ENCODE measurements at places on chromosomes 7 and 10.

DNA sequence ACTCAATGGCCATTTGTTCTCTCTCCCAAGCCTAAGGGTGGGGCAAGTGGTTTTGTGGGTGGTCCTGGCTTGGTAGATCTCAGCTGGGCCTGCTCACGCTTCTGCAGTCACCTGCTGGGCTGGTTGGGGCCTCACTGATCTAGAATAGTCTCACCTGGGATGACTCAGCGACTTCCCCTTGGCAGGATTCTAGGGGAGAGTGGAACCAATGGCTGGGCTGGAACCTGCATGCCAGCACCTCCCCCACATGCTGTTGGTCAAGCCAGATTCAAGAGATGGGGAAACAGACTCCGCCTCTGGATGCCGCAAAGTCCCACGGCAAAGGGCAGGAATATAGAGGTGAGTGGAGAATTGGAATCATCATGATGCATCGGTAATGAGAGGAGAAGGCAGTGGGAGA, 292.9 kb upstream of the NPVF start:
- no peak for DNase-seq

DNA sequence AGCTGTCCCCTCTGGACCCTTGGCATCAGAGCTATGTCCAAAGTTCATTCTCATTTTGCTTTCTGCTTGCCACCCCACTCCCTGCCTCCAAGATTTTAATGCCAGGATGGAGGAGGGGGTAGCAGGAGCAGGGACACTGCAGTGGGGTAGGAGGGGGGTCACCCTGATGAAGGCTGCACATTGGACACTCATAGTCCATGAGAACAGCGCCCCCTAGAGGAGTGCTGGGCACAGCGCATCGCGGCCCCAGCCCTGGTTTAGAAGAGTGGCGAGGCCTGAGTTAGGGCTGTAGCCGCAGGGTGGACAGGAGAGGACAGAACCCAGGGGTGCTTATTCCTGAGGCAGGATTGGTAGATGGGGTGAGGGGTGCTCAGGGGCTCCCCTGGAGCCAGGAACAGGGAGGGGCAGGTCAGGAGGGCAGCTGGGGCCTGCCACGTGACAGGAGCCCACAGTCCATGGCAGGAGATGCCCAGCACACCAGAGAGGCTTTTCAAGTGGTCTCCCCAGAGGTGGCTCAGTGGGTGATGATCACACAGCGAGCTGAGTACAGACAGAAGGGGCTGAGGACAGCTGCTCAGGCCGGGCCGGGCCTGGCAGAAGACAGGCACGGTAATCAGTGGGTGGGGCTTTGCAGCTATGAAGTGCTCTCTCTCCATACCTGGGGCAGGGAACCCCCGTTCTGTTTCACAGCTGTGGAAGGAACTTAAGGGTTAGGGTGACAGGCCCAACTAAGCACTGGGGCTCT, 71.4 kb downstream of the NEURL1 start:
- DNase-seq = no peak

DNA sequence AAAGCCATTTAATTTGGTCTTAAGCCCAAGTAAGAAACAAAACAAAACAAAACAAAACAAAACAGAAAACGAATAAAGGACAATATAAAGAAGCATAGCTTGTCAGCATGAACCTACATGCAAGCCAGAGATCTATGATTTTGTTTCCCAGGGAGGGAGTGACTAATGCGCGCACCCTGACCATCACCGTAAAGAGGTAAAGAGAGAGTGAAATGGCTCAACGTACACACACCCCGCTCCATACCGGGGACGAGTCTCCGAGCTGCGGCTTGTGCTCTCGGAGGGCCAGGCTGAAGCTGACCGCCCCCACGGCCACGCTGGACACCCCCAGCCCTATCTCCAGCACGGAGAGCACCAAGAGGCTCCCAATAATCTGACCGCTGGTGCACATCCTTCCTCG, 1.1 kb downstream of the TMEM196 start:
- DNase-seq = no peak

GRCh38 chr7:157193274-157193673, 54.5 kb downstream of the UBE3C start:
- no peak for DNase-seq

DNA sequence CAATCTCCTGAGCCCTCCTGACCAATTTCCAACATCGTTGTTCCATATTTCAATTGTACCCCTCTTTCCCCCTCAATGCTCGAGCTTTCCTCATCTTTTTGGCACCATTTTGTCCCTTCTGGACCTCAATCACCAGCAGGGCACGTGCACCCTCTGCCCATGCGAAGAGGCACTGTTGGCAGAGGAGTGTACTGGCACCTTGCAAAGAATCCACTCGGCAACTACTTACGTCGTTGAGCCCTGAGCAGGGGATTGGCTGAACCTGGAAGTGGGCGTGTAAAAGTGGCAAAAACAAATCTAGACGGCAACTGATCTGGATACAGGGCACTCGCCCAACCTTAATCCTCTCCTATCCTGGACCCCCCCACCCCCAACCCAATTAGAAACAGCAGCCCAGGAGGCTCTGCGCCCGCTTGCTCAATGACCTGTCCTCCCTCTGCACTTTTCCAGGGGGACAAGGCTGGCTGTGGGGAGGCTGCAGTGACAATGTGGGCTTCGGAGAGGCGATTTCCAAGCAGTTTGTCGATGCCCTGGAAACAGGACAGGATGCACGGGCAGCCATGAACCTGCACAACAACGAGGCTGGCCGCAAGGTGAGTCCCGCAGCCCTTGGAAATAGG, 18.8 kb downstream of the WNT8B start:
- DNase-seq = peak; percentile 89

DNA sequence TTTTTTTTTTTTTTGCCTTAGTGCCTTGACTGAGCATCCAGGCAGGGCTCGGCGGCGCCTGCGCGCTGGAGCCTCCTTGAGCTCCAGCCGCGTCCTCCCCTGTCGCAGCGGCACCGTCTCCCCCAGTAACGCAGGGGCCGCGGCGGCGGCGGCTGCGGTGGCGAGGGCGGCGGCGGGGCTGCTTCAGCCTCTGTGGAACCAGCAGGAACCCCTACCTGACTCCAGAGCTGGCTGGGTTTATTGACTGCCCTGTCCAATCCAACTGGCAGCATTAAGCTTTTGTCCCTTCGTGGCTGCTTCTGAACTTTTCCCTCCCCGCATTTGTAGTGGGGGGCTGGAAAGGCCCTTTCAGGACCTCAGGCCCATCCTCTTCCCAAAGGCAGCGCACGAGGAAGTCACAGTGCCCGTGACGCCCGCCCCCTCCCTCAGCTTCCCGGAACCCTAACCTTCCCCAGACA, at the start of gene GPR85:
GPR85 (minus strand) TSS at position 397 of the 458 bp plus-strand sequence. CDS start 2,106 bp downstream, outside the sequence.
- peak; percentile 53 for DNase-seq

DNA sequence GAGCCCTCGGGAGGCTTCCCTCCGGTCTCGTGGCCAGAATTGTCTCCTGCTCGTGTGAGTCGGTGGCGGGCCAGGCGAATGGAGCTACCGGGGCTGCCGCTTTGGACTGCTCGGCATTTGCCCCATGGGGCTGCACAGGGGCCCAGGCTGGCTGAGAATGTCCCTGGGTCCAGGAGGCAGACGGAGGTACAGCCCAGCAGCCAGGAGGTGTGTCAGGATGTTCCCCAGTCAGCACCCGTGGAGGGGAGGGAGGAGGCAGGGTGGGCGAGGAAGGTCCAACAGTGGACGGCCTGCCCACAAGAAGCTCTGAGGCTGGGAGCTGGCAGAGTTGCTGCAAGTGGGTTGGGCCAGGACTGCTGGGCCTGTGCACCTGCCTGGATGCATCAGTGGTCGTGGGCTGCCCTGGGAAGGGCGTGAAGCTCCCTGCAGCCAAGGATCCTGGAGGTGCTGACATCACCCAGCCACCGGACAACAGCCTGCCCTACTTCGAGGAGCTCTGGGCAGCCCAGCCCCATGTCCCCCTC, 46.4 kb downstream of the PDGFA start:
- no peak for DNase-seq

GRCh38 chr7:112252691-112253090, 46.2 kb downstream of the ZNF277 start:
- no peak for DNase-seq

Measured in muscle of arm (tissue), 14 donors.